ENCODE measurements at places on chromosomes 7 and 10.
A peak's percentile ranks its signal among the peaks of the same experiment; 100 is the strongest.

DNA sequence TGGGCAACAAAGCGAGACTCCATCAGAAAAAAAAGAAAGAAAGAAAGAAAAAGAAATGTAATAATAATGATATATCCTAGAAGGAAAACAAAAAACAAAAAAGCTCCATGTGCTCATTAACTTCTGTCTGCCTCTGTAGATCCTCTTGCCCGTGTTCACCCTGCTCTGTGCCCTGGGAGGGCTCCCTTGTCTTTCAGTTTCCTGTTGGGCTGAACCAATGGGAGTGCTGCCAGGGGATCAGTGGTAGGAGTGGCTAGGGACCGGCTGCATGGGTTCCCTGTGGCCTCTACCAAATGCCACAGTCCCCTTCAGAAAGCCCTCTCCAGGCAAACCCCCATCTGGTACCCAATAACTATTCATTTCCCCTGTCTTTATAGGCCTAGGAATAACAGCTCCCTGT is 51.8 kb upstream of the PARD3 start:
- DNase-seq, result peak; percentile 55

GRCh38 chr10:91891125-91892001 is 17.9 kb downstream of the FGFBP3 start:
- DNase-seq, result no peak

DNA sequence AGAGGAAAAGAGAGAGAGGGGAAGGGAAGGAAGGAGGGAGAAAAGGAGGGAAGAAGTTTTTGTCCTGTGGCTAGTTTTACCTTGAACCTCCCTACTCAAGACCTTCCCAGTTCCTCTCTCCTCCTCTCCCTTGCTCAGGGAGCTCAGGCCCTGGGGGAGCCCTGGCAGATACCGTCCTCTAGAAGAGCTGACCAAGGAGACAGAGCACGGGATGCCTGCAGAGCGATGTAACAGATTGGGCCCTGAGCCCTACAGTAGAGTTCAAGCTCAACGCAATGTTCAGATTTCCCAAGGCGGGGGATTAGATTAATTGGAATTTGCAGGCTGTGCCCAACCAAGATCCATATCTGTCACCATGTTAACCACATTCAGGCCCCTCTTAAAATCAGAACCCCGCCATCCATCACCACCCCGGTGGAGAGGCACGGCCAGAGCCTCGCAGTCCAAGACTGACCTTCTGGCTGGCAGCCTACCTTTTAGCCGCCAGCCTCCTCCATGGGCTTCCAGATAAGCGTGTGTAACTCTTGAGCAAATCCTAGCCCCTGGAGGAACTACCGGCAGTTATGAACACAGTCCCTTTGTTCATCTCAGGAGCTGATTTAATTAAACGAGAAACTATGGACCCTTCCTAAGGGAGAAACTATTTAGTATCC is 70.6 kb downstream of the KCNMA1 start:
- DNase-seq, result no peak

DNA sequence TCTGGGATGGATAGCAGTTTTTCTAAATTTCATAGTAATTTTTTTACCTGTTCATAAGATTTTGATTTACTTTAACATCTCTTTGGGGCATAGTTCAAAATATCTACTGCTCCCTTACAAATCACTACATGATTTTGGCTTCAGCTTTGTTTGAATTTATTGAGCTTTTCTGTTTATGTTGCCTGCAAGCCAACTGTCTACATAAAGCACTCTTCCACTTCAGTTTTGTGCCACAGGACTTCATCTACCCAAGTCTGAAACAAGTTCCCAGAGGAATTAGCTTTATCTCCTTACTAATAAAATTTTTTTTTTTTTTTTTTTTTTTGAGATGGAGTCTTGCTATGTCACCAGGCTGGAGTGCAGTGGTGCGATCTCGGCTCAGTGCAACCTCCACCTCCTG is 45.4 kb upstream of the KMT2E start:
- no peak for DNase-seq

DNA sequence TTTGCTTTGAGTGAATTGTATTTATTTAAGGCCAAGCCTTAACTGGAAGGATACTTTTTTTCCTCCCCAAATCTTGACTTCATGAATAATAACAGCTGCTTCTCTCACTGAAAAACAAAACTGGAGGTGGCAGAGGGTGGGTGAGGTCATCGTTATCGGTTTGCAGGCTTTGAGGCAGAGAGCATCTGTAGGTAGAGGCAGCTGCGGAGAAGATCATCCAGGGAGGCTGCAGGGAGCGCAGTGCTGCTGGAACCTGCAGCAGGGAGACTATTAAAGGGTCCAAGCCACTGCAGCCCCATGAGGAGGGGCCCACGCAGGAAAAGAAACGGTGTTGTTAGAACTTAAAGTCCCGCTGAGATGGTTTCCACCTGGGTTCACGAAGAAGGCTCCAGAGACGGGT is 112.1 kb upstream of the SDK1 start:
- peak; percentile 58 for DNase-seq

GRCh38 chr10:18582803-18583202 is 68.6 kb downstream of the NSUN6 start:
- no peak for DNase-seq

GRCh38 chr10:42934351-42934811 is 142.5 kb upstream of the RET start:
- DNase-seq, result no peak

GRCh38 chr7:33420311-33420940 is 291.1 kb downstream of the BBS9 start:
- no peak for DNase-seq

DNA sequence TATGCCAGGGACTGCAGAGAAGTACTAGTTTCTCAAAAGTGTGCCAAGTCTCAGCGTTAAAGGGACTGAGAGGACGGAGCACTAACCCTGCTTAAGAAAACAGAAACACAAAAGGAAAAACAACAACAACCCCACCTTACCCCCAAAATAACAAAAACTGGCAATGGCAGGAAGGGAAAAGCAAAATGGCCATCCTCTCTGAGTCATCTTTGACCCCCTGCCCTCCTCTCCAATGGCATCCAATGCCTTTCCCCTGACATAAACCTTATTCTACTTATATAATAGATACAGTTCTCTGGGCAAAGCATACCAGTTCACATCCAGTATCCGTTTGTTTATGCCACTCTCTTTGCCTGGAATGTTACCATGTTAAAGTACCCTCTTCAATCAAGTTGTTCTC is 1.6 kb downstream of the POLR1F start:
- DNase-seq, result no peak

DNA sequence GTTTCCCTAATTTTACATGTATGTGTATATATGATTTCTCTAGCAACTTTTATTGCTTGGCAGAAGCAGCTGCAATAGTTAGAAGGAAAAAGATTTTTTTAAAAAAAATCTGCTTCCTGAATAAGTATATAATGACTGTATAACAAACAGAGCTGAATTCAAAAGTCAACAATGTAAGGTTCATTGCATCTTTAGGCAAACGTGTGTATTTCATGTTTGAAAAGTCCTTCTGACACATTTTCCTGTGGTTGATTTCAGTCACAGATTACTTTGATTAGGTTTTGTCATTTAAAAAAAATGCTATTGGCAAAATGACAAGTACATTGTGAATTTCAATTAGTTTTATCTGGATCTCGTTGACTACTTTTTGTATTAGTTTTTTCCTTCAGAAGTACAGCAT is 231.0 kb downstream of the CSTF2T start:
- DNase-seq, result no peak

GRCh38 chr7:106600569-106601373 is 60.2 kb downstream of the CCDC71L start:
- no peak for DNase-seq

DNA sequence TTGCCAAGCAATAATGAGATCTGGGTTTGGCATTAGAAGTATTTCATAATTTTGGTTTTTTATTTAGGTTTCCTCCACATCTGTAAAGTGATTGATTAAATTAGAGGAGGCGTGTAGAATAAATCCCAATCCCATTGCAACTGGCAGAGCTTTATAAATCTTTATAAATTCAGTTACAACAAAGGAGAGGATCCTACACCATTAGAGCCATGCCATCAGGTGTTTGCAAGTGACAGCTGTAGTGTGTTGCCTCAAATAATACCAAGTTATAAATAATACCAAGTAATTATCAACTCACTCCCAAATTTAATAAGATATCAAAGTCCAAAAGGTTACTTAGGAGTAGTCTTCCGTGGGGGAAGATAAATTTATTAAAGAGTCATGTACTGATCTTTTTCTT is 62.2 kb downstream of the PODXL start:
- DNase-seq, result no peak

GRCh38 chr7:134289841-134290240 is 26.9 kb downstream of the SLC35B4 start:
- DNase-seq, result no peak

DNA sequence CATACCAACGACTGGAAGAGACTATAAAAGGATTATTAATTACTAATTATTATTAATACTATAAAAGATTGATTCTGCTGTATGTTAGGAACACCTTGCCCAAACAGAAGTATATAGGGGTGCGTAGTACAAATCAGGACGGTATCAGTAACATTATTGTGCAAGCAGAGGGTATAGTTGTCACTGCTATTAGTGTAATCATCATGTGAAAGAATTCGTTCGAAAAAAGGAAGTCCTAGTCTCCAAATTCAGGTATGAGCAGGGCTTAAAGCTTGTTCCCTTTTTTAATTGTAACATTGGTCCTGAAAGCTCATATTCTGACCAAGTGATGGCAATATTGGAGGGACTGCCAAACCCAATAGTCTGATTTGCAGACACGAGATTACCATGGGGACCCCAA is 81.8 kb downstream of the THSD7A start:
- DNase-seq, result no peak

GRCh38 chr7:3464900-3465622 is 164.0 kb downstream of the SDK1 start:
- no peak for DNase-seq
